Astrocyte (in vitro differentiated cells and primary cell): ENCODE measurements at places on chromosomes 2 and 18.

DNA sequence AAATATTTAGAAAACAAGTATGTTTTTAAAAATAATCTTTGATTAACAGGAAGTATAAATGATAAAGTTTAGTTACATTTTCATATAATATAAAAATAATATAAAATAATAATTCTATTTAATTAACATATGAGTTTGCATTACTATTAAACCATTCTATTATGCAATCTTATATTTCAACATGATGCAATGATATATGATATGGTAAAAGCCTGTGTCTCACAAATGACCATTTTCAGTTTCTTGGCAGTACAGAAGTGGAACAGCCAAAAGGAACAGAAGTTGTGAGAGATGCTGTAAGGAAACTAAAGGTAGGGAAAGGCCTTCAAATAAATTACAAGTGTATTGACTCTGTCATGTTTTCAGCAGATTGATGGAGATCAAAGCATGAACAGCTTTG, 230.8 kb downstream of the GULP1 start:
- no peak for DNase-seq

DNA sequence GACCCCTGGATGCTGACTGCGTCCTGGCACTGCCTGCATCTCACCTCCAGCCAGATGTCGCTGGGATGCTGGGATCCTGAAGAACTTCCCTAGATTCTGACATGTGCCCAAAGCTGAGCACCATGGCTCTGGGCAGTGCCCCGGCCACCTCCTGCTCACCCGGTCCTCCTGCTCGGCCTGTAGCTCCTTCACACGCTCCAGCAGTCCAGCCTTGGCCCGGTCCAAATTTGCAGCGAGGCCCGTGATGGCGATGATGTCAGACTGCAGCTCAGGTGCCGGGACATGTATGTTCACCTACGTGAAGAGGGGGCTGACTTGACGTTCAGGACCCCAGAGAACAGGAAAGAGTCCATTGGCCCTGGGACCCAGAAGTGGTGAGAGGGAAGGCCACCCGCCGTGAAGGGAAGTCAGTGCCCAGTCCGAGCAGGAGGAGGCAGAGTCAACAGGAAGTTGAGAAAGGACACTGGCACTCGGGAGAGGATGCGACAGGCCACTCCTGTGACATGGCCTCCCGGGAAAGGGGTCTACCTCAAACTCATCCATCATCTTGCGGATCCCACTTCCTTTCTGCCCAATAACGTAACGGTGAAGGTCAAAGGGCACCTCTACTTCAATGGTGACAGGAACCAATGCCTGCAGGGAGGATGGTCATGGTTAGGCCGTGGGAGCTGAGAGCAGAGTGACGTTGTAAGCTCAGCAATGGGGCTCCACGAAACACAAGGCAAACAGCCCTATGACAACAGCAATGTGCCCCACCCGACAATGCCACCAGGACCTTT, 46.7 kb downstream of the ANO7 start:
- no peak for DNase-seq

DNA sequence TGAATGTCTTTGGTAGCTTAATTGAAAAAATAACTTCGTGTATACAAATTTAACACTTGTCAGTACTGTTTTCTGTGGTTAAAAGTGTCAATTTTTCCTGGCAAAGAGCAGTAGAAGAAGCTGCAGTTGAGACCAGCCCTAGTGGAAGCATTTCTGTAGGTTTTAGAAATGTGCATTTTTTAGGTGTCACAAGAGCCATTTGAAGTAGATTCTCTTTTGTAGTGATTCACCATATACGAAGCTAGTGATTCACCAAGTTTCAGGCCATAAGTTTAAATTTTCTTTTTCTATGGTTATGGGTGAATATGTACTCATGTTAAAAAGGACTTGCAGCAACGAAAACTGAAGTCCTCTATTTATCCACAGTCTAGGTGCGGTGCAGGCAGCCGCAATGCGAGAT, 4.2 kb downstream of the NABP1 start:
- DNase-seq, result peak; percentile 49

DNA sequence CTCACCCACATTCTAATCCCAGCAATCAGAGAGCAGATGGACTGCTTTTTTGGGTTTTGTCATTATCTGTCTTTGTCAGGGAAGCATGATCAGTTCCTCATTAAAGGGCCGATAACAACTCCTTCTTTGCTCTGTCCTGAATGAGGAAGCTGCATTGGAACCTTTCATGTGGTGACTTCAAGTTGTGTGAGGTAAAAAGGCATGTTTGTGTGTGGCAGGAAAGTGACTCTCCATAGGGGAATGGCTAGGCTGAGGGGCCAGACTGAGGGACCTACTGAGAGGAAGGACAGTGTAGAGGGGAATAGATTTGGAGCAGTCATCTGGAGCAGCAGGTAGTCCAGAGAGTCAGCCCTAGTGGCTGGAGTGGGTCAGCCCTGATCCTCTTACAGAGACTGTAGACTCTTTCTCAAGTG, 23.6 kb upstream of the LRRTM1 start:
- no peak for DNase-seq

- peak; percentile 18 for DNase-seq
These were observed 36.3 kb downstream of the HDHD2 start for GRCh38 chr18:47113796-47114540.

- no peak for DNase-seq
These were observed 284.7 kb downstream of the LRRTM1 start for GRCh38 chr2:80019571-80020460.

GRCh38 chr2:183123959-183124221, 353 bp upstream of the NUP35 start:
- DNase-seq, result no peak

GRCh38 chr18:70151614-70152013, 53.9 kb downstream of the RTTN start:
- no peak for DNase-seq

- DNase-seq, result peak; percentile 60
These were observed 312.4 kb downstream of the MTX2 start for GRCh38 chr2:176581557-176582165.

- DNase-seq, result no peak
These were observed 198.1 kb upstream of the NRP2 start for GRCh38 chr2:205484215-205484614.

- no peak for DNase-seq
These were observed 457.5 kb upstream of the FANCL start for GRCh38 chr2:58698620-58699019.

- no peak for DNase-seq
These were observed 95.5 kb upstream of the ATG16L1 start for GRCh38 chr2:233156001-233156400.

DNA sequence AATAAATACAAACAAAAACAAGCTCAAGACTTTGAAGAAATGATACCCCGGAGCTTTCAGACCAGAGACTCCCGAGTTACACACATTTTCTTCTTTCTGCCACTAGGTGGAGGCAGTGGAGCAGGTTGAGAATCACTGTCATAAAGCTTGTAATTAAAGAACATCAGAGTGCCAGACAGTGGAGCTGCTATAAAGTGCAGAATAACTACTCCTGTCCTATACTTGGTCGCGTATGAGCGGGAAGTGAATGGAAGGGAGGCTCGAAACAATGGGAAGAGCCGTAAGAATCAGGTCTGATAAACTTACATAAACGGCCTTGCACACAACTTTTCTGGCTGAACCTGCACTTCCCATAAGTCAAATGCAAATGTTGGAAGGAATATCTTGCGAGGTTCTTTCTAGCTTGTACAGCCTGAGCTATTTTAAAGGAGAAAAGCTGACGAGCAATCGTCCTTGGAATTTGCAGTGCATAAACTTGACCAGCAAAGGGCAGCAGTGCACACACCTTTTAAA, 189.0 kb downstream of the RPIA start:
- peak; percentile 12 for DNase-seq

- no peak for DNase-seq
These were observed 126.0 kb upstream of the ACVR2A start for GRCh38 chr2:147718831-147719230.

GRCh38 chr2:71852141-71852711, 295.4 kb downstream of the CYP26B1 start:
- DNase-seq, result no peak

GRCh38 chr2:636641-637405, 40.4 kb downstream of the TMEM18 start:
- peak; percentile 20 for DNase-seq

DNA sequence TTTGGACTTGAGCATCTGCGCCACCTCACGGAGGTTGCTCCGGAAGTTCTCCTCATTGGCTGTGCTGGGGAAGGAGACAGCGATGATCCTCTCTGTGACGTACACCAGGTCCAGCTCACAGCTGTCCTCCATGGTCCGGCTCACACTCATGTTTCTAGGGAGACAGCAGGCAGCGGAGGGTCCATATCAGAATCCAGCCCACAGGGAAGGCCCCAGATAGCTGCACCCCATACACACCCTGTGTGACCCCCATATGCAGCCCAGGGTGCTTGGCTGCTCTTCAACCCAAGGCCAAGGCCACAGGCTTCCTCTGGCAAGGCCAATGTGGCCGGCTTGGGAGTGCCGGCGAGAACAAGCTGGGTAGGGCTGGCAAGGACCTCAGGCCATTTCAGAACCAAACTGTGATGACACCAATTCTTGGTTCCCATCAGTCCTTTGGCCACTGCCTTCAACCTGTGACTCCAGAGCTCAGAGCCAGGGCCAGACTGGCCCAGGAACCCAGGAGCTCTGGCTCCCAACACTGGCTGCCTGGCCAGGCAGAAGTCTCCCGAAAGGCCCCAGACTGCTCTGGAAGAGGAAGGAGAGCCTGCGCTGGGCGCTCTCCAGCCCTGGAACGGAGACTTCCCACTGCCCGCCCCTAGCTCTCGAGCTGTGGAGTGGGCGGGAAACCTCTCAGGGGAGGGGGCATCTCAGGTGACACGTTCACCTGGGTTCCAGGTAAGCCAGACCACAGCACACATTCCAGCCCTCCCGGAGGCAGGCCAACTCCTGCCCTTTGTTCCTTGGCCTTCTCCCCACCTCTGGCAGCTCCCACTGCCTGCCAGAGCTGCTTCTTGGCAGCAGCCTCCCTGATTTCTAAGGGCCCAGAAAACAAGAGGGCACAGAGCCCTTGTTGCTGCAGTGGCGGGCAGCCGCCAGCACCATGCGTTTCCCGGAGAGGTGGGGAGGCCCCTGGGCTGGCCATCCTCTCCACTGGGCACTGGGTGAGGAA, 104.7 kb downstream of the TNS1 start:
- DNase-seq, result no peak

- no peak for DNase-seq
These were observed 30.1 kb upstream of the ATL2 start for GRCh38 chr2:38407111-38407682.

DNA sequence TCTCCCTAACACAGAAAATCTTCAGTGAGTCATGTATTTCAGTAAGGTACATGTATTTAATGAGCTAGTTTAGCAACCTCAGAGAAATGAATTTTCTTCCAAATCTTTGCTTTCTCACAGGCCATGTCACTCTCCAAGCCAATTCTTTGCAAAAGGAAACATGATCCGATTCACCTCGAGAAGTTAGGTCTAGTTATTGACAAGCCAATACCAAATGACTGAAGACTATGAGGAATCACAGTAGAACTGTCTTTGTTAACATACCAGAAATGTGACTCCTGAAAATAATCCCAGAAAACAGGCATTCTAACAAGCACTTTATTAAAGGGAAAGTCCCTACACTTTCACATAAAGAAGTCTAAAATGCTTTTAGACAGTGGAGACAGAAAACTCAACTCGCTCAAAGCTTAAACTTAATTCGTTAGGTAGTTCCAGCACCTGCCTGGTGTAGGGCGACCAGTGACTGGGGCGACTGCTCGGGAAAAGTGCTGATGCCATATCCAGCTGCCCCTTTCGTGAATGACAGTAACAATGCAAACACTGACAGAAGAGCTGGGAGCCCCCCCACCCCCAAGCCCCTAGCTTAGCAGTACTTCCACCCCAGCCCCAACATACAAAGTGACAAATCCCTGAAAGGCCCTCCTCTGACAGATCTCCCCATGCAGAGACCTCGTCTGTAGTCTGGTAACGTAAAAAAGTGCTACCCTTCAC, 1.8 kb downstream of the MEMO1 start:
- DNase-seq, result peak; percentile 26

DNA sequence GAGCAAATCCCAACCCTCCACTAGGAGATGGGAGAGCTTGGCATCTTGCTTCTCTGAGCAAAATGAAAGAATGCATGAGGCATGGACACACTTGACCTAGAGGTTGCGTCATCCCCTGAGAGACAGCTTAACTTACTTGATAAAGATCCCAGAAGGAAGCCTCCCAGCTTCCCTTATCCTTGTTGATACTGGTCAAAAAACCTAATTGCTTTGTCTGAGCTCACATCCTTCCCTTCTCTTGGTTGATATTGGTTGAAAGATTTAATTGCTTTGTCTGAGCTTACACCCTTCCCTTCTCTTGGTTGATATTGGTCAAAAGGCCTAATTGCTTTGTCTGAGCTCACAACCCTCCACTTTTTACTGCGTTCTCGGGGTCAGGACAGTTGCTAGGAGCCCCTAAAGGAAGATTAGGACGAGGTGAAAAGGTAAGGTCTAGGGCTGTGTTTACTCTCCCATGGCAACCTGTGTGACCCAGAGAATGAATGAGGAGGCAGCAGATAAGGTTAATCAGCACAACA, 12.2 kb upstream of the BOD1L2 start:
- no peak for DNase-seq

DNA sequence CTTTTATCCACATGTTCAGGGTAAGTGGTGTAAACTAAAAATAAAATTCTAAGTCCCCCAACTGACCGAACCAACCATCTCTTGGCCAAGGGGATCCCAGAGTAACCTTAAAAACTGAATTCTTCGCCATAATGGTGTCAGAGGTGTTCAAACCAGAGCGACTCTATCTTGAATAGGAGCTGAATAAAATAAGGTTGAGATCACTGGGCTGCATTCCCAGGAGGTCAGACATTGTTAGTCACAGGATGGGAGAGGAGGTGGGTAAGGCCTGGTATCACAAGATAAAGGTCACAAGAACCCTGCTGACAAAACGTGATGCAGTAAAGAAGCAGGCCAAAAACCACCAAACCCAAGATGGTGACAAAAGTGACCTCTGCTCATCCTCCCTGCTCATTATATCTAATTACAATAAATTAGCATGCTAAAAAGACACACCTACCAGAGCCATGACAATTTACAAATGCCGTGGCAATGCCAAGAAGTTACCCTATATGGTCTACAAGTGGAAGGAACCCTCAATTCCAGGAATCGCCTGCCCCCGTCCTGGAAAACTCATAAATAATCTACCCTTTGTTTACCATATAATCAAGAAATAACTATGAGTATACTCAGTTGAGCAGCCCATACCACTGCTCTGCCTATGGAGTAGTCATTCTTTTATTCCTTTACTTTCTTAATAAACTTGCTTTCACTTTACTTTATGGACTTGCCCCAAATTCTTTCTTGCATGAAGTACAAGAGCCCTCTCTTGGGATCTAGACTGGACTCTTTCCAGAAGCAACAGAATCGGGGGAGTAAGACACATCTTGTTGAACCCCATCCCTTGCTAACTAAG, 302.4 kb downstream of the STK39 start:
- peak; percentile 45 for DNase-seq

DNA sequence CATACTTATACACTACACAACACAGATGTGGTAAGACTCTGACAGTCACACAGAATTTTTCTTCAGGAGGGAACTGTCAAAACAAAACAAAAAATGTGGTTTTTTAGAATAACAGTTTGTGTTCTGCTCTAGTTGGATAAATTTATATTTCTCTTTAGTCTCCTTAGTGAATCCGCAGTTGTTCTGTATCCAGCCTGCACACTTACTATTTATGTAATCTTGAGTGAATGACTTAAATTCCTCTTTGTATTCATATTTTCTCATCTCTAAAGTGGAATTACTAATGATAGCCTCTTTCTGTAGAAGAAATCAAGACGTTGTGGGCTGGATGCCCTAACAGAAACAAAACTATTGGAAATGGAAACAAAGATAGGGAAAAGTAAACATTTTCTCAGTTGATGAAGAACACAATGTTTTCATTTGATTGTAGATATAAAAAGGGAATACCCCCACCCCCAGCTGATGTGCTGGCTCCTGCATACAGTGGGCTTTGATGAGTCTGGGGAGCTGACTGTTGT, 375.2 kb downstream of the TRIB2 start:
- no peak for DNase-seq
